ENCODE measurements at places on chromosomes 6 and 20.
A peak's percentile ranks its signal among the peaks of the same experiment; 100 is the strongest.

GRCh38 chr20:43744151-43744611 lies 17.4 kb upstream of the GTSF1L start:
- no peak for DNase-seq
- peaks cover 5% of the 10 kb centered on the region for H3K4me1 ChIP-seq
- no peak overlapping the region for H3K27ac ChIP-seq
- H3K4me3 ChIP-seq = no peak overlapping the region
- H3K27me3 ChIP-seq = no peaks in the 10 kb centered on the region

DNA sequence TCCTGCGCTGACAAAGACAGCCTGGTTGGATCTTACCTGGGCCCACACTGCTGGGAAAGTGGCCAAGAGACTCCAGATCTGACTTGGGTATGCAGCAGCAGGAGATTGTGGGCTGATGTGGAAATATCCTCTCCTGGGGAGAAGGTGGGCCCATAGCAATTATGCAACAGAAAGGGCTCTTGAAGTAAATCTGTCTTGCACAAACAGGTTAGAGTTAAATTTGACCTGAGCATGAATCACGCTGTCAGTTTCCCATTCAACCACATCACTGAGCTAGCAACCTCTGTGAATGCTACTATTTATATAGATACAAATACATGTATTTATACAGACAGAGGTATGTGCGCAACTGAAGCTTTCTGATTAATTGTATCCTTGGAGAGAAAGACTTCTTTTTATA lies 28.3 kb upstream of the PDYN start:
- peak; percentile 92 for DNase-seq
- peaks cover 71% of the 10 kb centered on the region for H3K27me3 ChIP-seq
- no peak overlapping the region for H3K27ac ChIP-seq
- no peaks in the 10 kb centered on the region for H3K4me1 ChIP-seq
- H3K4me3 ChIP-seq = no peak overlapping the region

GRCh38 chr20:38759106-38759505 lies 10.8 kb downstream of the ACTR5 start:
- no peaks in the 10 kb centered on the region for H3K27me3 ChIP-seq
- no peak overlapping the region for H3K4me3 ChIP-seq
- H3K36me3 ChIP-seq = peaks cover 60% of the 10 kb centered on the region
- peaks cover 4% of the 10 kb centered on the region for H3K4me1 ChIP-seq
- DNase-seq = no peak
- no peak overlapping the region for H3K27ac ChIP-seq

DNA sequence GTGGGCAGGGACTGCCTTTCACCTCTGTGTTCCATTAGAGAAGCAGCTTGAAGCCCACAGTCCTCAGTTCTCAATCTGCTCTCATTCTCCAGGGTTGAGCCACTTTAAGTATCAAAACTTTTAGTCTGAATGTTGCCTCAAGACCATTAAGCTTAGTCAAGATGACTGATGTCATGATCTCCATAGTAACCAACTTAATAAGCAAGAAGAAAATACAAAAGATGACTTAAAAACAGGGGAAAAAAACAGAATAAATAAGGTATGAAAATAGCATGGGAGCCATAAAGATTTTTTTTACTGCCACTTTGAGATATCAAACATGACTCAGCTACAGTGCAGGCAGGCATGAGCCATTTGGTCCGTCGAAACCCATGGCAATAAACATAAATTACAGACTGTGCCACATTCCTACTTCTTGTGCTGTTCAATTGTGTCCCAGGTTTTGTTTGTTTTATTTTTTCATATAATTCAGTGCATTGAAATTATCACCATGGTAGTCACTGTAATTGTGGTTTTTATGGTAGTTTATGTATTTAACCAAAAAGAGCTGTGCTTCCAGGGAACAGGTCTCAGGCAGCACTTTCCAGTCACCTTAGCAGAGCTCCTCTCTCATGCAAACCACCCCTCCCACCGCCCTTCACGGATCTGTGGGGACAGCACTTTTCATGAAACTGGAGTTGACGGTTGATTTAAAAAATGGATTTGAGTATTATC lies 156.5 kb upstream of the INSM1 start:
- no peaks in the 10 kb centered on the region for H3K27me3 ChIP-seq
- H3K4me1 ChIP-seq = peaks cover 17% of the 10 kb centered on the region
- peaks cover 6% of the 10 kb centered on the region for H3K36me3 ChIP-seq
- H3K4me3 ChIP-seq = no peak overlapping the region
- H3K27ac ChIP-seq = peak overlapping the region; percentile 96
- peak; percentile 6 for DNase-seq

DNA sequence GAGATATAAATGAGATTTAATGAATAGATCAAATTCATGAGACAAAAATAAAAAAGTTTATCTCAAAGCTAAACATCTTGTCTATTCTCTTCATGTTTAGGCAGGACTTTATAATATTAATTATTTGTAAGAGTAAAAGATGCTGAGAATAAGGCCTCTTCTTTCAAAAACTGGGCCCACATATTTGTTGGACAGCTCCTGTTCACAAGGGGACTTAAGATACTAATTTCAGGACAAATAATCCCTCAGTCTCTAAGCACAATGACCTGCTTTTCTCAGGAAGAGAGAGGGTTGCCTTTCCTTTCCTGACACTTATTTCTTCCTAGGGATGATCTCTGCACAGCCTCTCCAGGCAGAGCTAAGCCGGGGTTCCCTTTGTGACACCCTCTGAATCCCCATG lies 43.3 kb downstream of the NOX3 start:
- no peaks in the 10 kb centered on the region for H3K27me3 ChIP-seq
- no peak overlapping the region for H3K4me3 ChIP-seq
- peaks cover 3% of the 10 kb centered on the region for H3K4me1 ChIP-seq
- no peak for DNase-seq

All from MCF 10A (cell line).